Stimulated activated CD8-positive, alpha-beta memory T cell treated with anti-CD3 and anti-CD28 coated beads, Interleukin-7, amount 100 ng/mL, for 24 hours (primary cell): ENCODE measurements at places on chromosomes 3 and 15.

GRCh38 chr15:92974183-92974915 lies 74.2 kb downstream of the CHD2 start:
- DNase-seq = no peak

DNA sequence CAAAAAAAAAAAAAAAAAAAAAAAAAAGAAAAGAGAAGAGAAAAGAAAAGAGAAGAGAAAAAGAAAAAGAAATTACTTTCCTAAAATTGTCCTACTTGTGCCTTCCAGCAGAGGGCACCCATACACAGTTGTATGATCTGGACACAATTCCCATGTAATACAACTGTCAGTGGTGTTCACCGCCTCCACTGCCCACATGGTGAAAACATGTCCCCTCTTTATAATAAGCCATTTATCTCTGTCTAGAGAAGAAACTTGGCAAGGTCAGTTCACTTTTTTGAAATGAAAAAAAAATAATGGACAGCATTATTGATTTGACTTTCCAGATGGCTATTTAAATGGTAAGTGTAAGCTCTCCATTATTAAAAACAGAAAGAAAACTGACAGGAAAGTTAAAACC lies 459.4 kb downstream of the GBE1 start:
- DNase-seq = no peak

DNA sequence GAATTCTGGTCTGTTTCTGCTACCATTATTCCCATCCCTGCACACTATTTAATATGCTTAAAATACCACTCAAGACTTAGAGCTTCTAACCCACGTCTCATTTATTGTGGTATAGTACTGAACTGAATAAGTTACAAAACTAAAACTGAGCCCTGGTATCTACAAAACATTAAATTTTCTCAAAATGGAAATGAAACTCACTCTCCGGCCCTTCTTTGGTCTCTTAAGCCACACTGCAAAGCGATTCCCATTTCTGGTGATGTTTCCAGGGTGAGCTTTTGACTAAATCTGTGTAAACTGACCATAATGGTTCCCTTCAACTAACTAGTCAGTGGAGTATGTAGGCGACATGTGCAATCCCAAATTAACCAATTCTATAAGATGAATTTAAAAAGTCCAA lies 18.6 kb downstream of the KPNA4 start:
- DNase-seq = no peak

- DNase-seq = no peak
These were observed 72.8 kb upstream of the ITGA11 start for GRCh38 chr15:68504681-68505170.

GRCh38 chr3:47024932-47025331 lies 45.5 kb downstream of the NBEAL2 start:
- no peak for DNase-seq

DNA sequence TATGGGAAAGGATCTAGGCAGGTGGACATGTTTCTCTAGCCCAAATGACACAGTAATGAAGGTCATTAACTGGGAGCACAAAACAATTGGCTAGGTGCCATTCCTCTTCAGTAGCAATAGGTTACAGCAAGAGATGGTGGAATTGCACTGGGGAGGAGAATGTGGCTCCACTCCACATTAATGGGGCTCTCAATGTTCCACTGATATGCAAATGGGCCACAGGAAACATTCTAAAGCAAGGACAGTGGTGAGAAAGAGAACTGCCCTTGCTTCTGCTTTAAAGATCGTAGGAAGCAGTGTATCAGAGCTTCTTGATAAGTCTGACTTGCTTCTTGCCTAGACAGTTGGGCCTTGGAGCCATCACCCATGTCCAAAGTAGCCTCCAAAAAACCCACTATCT lies 271.4 kb upstream of the PPP2R3A start:
- no peak for DNase-seq

GRCh38 chr3:53592862-53593261 lies 98.5 kb downstream of the CACNA1D start:
- DNase-seq = no peak

GRCh38 chr3:143152043-143152442 lies 32.5 kb downstream of the CHST2 start:
- no peak for DNase-seq

DNA sequence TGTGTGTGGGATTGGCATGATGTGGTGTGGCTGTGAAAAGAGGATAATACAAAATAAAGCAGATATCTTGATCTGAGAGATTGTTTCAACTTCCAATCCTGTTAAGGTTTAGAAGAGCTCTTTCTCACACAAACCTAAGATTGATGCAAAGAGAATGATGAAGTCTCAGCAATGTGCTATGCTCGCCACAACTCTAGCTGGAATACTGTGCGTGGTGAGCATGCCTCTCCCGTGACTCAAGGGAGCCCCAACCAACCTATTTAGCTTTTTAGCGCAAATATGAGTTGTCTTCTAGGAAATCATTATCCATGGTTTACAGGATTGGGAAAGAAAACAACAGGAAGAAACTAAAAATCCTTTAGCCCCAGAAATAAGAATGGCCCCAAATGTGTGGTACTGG lies 28.5 kb downstream of the BTLA start:
- DNase-seq = no peak

DNA sequence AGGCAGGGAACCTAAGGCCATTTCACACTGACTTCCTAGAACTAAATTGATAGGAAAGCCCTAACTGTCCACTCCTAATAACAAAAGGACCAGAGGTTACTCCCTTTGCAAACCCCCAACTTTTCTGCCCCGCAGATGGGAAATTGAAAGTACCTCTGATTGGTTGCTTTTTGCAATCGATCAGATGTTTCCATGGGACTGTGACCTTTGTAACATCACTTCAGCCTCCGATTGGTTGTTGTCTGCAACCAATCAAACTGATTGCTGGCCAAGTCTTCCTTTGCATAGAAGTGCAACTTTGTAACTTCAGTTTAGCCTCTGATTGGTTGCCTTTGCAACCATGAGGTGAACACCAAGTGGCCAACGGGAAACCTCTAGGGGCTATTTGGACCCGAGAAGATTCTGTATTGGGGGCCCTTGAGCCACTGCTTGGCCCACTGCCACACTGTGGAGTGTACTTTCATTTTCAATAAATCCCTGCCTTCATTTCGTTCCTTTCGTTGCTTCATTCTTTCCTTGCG lies 11.3 kb upstream of the KNL1 start:
- no peak for DNase-seq

- DNase-seq = no peak
These were observed 32.2 kb upstream of the TRH start for GRCh38 chr3:129942296-129942695.

- DNase-seq = no peak
These were observed 28.3 kb downstream of the MASP1 start for GRCh38 chr3:187263270-187263669.

GRCh38 chr15:68584756-68585573 lies 6.2 kb downstream of the CORO2B start:
- DNase-seq = no peak

DNA sequence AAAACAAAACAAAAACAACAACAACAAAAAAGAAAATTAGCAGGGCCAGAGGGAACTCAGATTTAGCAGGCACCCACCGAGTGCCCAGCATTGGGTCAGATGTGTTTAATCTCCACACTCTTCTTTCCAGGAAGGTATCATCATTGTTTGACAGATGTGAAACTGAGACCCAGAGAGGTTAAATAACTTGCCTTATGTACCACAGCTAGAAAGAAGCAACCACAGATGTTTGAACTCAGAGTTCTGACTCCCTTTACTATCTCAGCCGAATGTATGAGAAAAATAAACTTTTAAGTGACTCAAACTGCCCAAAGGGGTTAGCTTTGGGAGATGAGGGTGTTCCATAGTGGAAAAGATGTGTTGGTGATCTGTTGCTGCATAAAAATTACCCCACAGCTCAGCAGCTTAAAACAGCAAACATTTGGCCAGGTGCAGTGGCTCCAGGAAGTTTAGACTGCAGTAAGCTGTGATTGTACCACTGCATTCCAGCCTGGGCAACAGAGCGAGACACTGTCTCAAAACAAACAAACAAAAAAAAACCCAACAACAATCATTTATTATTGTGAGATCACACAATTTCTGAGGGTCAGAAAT lies 4.5 kb upstream of the RPP25 start:
- no peak for DNase-seq

DNA sequence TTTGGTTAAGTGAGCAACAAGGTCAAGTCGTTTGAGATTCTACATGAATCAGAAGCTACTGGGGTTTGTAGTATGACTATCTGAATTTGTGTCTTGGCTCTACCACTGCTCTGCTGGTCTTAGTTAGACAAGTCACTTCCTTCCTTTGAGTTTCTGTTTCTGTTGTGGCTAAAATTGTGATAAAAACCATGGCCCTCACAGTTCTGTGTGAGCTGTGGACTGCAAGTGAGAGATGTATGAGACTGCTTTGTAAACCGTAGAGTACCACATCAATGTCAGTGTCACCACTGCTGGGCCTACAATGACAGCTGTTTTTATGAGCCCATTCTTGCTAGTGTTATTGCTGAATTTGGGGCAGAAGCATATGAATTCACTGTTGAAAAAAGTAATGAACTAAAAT lies 32.7 kb downstream of the RARB start:
- no peak for DNase-seq

DNA sequence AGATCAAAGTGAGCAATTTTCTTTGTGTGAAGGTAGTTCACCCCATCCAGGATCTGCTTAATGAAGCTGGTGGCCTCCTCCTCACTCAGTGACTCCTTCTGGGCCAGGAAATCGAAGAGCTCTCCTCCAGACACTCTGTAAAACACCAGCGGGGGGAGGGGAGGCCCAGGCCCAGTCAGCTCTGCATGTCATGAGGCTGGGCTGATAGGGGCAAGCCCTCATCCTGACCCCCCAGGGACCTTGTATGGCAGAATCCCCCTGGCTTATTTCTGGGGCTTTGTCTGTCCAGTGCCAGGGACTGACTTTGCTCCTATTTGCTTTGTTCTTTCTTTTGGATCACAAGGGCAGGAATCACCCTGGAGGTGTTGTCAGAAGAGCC lies 74.9 kb downstream of the DAPK2 start:
- no peak for DNase-seq

DNA sequence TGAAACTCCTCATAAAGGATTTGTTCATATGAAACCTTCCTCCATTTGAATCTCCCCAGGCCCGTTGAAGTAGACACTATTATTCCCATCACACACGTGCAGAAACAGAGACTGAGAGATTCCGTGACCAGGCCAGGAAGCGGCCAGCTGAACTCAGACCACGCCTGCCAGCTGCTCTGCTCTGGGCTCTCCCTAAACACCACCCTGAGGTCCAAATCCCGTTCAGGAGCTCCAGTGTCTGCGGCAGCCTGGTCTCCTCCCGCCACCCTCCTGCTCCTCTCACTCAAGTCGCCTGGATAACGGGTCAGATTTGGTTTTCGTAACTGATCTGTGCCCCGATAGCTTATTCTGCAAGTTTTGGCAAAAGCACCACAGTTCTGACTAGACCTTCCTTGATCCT lies 53.6 kb upstream of the SNRPA1 start:
- no peak for DNase-seq

DNA sequence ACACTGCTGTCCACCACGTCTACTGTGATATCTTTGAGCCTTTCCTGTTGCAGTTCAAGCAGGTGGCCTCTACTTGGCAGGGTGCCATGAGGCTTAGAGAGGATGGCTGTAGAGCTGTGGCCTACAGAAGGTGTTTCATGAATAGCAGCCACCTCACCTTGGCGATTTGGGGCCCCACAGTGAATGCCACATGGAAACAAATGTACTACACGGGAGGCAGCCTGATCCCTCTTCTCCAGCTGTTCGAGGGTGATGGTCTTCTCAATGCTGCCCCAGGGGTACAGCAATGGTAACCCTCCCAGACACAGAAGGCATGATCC lies 70.7 kb downstream of the FAM43A start:
- no peak for DNase-seq

DNA sequence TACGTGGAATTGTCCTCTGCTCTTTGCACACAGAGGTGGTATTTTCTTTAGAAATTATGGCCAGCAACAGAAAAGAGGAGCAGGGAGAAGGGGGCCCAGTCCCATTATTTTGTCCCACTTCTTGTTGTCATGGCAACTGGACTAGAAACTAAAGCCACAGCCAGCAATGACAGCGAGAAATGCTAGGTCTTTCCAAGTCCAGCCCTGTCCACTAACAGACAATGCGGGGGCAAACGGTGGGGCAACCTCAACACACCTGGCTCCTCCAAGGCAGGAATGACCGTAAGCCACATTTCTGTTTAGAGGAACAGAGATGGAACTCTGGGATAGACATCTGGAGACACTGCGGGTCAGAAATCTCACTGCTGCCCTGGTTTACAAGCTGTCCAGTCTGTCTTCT lies 107.3 kb downstream of the RFTN1 start:
- no peak for DNase-seq

DNA sequence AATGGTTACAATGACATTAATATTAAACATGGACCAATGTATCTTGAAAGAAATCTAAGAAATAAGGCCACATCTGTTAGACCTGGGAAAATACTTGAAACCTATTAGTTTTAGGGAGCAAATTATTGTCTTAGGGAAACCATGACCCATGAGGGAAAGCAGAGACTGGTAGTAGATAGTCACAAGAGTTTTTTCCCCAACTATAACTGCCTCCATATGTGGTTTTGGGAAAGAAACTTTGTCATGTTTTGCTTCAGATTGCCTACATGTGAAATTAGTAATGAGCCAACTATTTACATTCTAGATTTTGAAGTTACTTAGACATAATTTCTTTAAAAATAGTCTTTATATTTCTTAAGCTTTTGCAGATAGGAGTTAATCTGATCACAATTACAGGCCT lies 474.9 kb downstream of the ROBO2 start:
- no peak for DNase-seq

DNA sequence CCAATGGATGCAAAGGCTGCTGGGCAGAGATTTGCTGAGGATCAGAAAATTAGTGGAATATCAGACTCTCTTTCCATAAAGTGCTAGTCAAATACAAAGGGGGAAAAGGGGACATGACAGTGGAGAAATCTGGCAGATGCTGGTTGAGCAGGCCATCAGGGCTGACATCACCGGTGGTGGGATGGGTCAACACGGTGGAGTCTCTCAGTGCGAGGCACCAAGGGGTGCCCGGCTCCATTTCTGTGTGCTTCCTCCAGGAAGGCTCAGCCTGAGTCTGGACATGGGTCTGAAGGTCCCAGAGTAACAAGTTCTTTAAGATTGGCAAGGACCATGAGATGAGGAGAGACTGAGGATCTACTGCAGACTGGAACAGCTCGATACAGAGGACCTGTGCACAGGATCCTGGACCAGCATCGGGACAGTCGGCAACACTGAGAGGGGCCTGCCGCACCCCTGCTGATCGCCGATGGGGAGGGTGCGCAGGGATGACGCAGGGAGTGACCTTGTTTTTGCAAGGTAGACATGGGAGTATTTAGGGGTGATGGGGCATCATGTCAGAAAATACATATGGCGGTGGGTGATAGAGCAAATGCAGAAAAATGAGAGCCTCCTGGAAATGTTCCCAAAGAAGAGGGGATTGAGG lies 92.7 kb downstream of the SEC22A start:
- DNase-seq = no peak
